Left colon (tissue), 2 donors: ENCODE measurements at places on chromosomes 2 and 18. TPM values are rescaled to one million over a fixed set of nuclear protein-coding genes. Genes with fewer than 3 reads are reported as not detected.

Gene FAM161A
- total RNA-seq = 0.73 TPM

Gene RGPD8
- total RNA-seq = 11.4 TPM

Gene CHRND
- total RNA-seq = not detected

Gene KRCC1
- total RNA-seq = 41.5 TPM

Gene IL18RAP
- total RNA-seq = 0.52 TPM

Gene PDCD1
- total RNA-seq = 0.36 TPM

Gene ATOH8
- total RNA-seq = 3.4 TPM

Gene HIBCH
- total RNA-seq = 51.4 TPM

Gene SYT4
- 0.75 TPM for total RNA-seq

Gene HOXD11
- 0.37 TPM for total RNA-seq

Gene RTTN
- 7.1 TPM for total RNA-seq

Gene KLHL14
- total RNA-seq = not detected

Gene LIMS4
- total RNA-seq = 1.2 TPM

Gene NDC80
- total RNA-seq = 5.8 TPM

Gene MC4R
- total RNA-seq = not detected

Gene CTAGE1
- total RNA-seq = not detected

Gene BOLL
- not detected for total RNA-seq

Gene SRSF7
- 91.2 TPM for total RNA-seq

Gene TNFAIP6
- total RNA-seq = not detected

GRCh38 chr2:46696966-46697829 is 217.8 kb downstream of the TMEM247 start:
- no peak for DNase-seq

- no peak for DNase-seq
Measured at GRCh38 chr2:191636235-191636543, 41.7 kb upstream of the NABP1 start.

DNA sequence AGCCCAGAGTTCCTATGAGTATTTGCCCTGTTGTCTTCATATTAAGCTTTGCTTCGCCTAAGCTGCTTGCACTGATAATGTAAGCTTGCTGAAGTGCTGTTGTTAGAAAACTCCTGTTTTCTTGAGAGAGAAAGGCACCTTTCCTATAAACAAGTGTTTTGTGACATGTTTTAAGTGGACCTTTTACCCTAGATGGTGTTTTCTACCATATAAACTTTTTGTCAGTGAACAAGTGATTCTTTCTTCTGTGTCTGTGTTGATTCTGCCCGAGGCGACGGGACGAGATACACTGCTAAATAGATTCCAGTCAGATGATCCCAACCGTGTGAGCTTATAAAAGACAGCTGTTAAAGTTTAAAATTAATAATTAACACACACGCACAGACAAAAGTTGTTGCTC is 24.1 kb downstream of the CABLES1 start:
- no peak for DNase-seq

- peak; percentile 86 for DNase-seq
Measured at GRCh38 chr2:68837164-68837860, 33.9 kb downstream of the BMP10 start.

- DNase-seq = no peak
Measured at GRCh38 chr2:145654156-145654555, 1134.2 kb upstream of the ZEB2 start.

- DNase-seq = no peak
Measured at GRCh38 chr2:101887328-101887727, 104.4 kb upstream of the IL1R2 start.

DNA sequence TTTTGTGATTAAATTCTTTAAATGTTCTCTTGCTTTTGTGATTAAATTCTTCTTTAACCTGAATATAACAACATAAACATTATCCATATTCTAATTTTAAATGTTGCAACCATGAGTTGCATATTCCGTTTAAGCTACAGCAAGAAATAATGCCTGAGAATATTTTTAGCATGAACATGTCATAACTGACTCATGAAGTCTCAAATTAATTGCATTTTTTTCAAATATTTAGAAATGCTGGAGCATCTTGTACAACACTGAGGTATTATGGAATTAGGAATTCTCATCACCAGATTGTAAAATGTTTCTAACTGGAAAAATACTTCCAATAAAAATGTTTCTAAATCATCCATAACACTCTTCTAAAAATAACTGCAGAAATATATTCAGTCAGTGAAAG is 14.7 kb downstream of the ROCK2 start:
- no peak for DNase-seq

DNA sequence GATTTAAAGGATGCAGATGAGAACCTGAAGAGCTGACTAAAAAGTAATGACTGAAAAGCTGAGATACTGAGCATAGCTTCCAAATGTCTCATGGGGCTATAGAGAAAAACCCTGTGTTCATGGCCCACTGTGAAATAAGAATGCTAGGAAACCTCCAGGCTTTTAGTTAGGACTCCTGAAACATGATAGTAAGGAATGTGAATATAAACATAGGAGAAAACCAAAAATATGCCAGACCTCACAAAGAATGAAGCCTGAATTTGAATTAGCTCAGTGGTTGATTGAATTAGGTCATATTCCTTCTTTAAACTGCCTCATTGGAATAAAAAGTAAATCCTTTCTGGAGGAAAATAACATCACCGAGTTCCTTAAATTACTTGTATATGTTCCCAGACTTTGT is 194.5 kb upstream of the NXPH2 start:
- DNase-seq = no peak

GRCh38 chr2:2057125-2057721 is 273.9 kb downstream of the MYT1L start:
- DNase-seq = peak; percentile 5

DNA sequence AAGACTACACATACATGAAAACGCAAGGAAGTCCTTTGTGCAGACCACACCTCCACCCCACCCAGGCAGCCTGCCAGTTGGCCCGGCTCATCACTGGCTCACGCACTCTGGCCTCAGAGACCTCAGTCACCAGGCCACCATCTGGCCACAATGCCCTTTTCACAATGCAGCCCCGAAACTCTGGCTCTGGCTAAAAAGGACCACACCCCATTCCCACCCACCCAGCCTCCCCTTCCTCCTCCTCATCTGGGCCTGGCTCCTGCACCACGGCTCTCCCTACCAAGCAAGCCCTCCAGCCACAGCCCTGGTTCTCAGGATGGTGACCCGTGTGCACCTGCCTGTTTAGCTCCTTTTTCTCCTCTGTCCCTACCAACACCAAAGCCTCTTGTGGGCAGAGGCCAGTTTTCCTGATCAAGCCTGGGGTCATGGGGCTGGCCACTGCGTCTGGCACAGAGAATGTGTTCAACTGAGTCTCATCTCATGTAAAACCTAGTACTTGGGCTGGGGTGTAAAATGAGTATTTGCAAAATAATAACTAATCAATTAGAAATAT is 7.4 kb downstream of the HDAC4 start:
- no peak for DNase-seq

DNA sequence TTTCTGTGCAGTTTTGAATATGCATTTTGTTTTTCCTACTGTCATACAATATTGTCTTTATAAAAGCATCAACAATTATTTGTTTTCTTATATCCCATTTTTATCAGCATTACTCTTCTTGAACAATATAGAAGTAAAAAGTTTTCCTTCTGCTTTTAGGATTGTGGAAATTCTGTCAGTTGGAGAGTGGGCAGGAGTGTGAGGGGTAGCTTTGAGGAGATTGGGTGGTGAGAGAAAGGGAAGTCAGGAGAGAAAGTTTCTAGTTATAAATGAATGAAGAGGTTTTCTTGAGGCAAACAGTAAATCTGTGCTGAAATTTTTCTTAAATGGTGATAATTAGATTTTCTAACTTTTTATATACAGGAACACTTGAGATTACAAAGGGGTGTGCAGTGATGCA is 151.7 kb upstream of the NOSTRIN start:
- DNase-seq = no peak

DNA sequence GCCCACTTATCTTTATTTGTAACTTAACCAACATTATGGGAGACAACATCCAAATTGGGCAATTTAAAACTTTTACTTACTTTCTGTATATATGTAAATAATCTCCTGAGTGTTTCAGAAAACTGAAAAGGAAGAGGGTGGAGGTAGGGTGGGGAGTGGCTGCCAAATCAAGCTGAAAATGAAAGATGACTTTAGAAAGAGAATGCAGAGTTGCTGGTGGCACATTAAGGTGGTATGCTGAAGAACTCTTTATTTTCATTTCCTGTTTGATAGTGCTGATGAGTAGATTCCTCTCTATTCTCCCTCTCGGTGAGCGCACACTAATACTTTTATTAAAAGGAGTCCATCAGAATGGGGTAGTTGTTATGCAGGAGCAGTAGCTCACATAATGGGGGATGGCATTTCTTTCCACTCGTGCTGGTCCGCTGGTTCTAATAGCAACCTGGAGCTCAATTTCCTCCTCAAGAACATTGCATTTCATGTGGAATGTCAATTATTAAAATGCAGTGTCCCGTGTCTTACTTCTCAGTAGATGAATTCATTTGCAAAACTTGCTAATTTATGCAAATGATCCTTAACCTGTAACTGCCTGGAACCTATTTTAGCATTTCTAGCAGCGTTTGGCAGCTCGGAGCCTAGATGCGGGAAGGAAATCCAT is 466.9 kb upstream of the HNRNPA3 start:
- DNase-seq = no peak

- DNase-seq = no peak
Measured at GRCh38 chr2:69143748-69144360, 130.9 kb downstream of the ANTXR1 start.

DNA sequence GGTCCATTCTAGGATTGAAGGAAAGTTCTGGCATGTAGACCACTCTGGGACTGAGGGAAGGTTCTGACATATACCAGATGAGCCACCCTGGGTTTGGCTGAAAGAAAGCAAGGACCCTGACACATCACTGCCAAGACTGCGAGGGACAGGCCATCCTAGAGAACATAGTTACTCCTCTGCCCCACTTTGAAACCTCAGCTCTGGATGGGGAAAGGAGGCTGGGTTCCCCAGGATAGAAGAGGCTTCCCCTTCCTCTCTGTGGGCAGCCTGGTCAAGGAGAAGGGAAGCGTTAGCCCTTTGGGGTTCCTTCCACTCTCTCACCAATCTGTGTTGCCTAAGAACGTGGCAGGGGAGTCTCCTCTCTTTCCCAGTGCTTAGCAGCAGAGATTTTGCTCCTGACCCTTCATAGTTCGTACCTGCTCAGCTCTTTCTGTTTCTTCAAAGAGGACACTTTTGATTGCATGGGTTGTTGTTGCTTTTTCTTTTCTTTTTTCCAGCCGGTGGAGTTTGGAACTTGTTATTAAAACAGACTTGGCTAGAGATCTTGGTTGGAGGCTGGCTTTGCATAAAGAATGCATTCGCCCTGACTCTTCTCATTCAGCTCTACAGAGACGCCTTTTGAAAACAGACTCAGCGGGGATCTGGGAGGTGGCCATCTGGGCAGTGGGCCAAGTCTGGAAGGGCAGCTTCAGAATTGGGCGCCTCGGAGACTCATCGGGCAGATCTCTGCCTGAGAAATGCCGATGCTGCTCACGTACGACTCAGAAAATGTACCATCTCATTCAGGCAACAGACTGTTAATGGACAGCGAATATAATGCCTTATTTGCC is 166.1 kb downstream of the CLIP4 start:
- no peak for DNase-seq

- DNase-seq = no peak
Measured at GRCh38 chr18:67276638-67277037, 239.9 kb downstream of the DSEL start.

GRCh38 chr2:232456296-232457120 is 555 bp downstream of the ALPI start:
- no peak for DNase-seq

DNA sequence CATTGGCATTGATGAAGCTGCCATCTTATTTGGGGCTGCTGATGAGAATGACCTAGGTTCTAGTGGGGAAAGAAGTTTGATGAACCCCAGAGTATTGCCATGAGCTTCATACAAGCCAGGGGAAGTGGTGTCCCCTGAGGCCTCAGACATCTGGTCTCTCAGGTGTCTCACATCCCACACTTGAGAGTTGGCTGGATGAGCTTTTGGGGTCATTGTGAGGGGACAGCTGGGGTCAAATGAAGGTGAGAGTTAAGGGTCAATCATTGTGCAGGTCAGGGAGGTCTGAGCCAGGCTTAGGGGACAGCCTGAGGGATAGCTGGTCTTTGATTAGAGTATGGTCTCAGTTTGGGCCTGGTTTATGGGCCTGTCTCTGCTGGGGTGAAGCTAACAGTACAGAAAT is 336.5 kb downstream of the CYP26B1 start:
- DNase-seq = no peak

GRCh38 chr2:164560181-164560792 is 61.0 kb downstream of the GRB14 start:
- DNase-seq = no peak

DNA sequence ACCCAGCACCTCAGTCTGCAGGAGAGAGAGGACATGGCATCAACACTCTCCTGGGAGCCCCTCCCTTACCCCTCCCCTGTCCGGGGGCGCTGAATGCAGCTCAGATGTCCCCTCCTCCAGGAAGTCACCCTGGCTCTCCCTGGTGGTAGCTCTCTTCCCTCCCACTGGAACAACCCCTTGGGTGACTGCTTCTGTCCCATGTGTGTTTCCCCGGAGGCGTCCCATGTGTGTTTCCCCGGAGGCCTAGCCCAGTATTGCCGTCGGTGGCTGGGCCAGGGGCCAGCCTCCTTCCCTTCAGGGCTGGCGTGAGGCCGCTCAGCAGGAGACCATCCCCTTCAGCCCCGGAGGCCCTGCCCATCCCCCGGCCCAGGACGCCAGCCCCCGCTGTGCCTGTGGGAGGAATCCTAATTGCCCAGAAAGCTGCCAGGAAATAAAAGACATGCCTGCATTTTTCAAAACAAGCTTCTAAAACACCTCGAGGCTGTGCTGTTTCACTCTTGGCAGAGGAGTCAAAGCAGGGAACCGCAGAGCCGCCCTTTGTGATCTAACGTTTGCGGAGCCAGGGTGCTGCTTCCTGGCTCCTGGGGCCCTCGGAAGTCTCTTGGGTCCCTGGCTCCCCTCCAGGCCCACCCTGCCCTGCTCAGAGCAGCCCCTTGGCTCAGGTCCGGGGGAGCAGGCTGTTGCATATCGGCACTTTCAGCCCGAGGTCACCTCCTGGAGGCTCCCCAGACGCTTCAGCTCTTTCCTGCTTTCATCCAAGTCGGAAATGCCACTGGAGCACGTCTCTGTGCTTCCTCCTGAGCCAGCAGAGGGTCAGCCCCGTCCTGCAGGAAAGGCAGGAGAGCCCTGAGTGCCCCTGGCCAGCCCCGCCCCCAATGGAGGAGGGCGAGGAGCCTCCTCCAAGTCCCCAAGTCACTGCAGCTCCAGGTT is 11.4 kb downstream of the SNED1 start:
- DNase-seq = no peak

GRCh38 chr18:10228326-10228725 is 226.1 kb upstream of the APCDD1 start:
- no peak for DNase-seq

DNA sequence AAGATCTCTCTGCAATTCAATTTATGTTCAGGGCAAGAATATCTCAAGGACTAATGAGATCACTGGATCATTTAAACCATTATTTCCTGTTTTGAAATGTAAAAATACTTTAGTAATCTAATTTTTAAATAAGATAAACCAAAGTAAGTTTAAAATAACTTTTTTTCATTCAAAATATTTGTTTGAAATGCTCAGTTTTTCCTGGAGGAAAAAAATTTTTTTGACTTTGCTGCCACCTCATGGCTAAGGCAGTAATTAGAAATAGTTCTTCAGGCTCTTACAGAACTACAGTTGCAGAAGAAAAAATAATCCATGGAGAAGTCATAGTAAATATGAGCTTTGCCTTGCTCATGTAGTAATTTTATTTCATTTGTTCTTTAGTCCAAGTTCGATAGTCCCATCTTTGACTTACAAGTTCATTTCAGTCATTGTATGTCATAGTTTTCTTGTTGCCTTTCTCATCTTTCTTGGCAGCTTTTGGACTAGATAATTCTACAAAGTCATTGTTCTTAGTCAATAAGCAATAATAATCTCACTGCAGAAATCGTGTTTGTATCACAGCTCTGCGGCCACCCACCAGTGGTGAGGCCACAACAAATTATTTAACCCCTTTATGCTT is 127.4 kb downstream of the DPP4 start:
- DNase-seq = no peak
